ENCODE measurements at places on chromosomes 11 and 22.

- no peak for DNase-seq
These were observed 13.4 kb downstream of the OR51B4 start for GRCh38 chr11:5288108-5288905.

- DNase-seq, result no peak
These were observed 3.8 kb upstream of the CBLIF start for GRCh38 chr11:59849129-59849528.

- no peak for DNase-seq
These were observed 20.2 kb downstream of the BPIFC start for GRCh38 chr22:32444068-32444467.

DNA sequence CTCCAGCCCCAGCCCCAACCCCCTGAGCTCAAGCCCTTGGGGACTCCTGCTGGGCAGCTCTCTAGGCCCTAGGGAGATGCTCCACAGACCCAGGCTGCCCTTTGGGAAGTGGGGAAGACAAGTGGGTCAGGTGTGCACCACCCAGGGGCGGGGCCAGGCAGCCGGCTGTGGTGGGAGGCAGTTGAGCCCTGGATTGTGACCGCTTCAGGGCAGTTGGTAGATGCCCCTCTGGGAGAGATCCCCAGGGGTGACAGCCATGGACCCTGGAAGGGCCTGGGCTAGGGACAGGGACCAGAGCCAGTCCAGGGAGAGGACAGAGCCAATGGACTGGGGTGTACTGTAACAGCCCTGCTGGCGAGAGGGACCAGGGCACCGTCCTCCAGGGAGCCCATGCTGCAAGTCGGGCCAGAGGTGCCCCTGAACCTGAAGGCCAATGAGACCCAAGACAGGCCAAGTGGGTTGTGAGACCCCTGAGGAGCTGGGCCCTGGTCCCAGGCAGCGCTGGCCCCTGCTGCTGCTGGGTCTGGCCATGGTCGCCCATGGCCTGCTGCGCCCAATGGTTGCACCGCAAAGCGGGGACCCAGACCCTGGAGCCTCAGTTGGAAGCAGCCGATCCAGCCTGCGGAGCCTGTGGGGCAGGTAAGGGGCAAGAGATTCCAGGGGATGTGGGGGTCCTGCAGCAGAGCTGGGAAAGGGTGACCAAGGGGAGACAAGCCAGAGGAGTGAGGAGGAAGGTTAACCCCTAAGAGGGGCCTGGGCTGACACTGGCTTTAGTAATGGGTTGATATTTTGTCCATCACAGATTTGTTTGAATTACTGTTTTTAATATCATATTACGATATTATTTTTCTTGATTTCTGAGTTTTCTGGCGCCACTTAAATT is at the start of gene IGLL5:
TSS of gene IGLL5 (plus strand) at position 196 of the 883 bp plus-strand sequence. CDS start at position 434, 238 bp downstream.
- no peak for DNase-seq

GRCh38 chr11:108857382-108857781 is 192.5 kb downstream of the DDX10 start:
- DNase-seq, result peak; percentile 34

Measured in heart right ventricle (tissue), 16 donors.